A549 treated with Hydrocortisone at 1 μM for 4 hours (cell line): ENCODE measurements at places on chromosomes 11 and 22. TPM values are rescaled to one million over a fixed set of nuclear protein-coding genes. Genes with fewer than 3 reads are reported as not detected.

MSANTD2 gene
- total RNA-seq, result 5.4 to 6.1 TPM (median 5.7 TPM) in 5 replicates

PHRF1 gene
- 34.9 to 36.8 TPM (median 35.7 TPM) in 5 replicates for total RNA-seq

HOATZ gene
- total RNA-seq, result not detected in 5 replicates

OR51B5 gene
- total RNA-seq, result not detected in 5 replicates

KIAA0930 gene
- 67.7 to 79.7 TPM (median 73.3 TPM) in 5 replicates for total RNA-seq

DUSP8 gene
- total RNA-seq, result 0.74 to 1.5 TPM (median 1.2 TPM) in 5 replicates

FGF19 gene
- total RNA-seq, result 0.05 to 0.14 TPM (median 0.08 TPM) in 4 of 5 replicates, not detected in the other

CHEK2 gene
- 8.9 to 11.7 TPM (median 11.0 TPM) in 5 replicates for total RNA-seq

RCOR2 gene
- 0.88 to 1.1 TPM (median 0.99 TPM) in 5 replicates for total RNA-seq

OR51B4 gene
- not detected in 5 replicates for total RNA-seq

ENTHD1 gene
- not detected in 5 replicates for total RNA-seq

GAL gene
- total RNA-seq, result 8.8 to 25.2 TPM (median 19.3 TPM) in 5 replicates

OVOL1 gene
- 0.03 to 0.13 TPM (median 0.08 TPM) in 3 of 5 replicates, not detected in the others for total RNA-seq

C1QTNF4 gene
- 0.09 to 0.21 TPM in 2 of 5 replicates, not detected in the others for total RNA-seq

SCARF2 gene
- 0.66 to 1.2 TPM (median 0.86 TPM) in 5 replicates for total RNA-seq

KCTD17 gene
- 24.2 to 26.7 TPM (median 25.9 TPM) in 5 replicates for total RNA-seq

SCGB1C1 gene
- total RNA-seq, result not detected in 5 replicates

MUC6 gene
- total RNA-seq, result not detected in 5 replicates

KCTD14 gene
- total RNA-seq, result 1.3 to 2.1 TPM (median 1.6 TPM) in 5 replicates

TPCN2 gene
- total RNA-seq, result 11.3 to 14.1 TPM (median 12.6 TPM) in 5 replicates

PGA4 gene
- total RNA-seq, result 0.18 TPM in 1 of 5 replicates, not detected in the others

KRTAP5-9 gene
- 0.09 TPM in 1 of 5 replicates, not detected in the others for total RNA-seq

APOBEC3A gene
- total RNA-seq, result not detected in 5 replicates

TRIM6 gene
- total RNA-seq, result 6.3 to 10.1 TPM (median 8.4 TPM) in 5 replicates

POU2AF1 gene
- total RNA-seq, result not detected in 5 replicates

SREBF2 gene
- 26.6 to 30.9 TPM (median 28.0 TPM) in 5 replicates for total RNA-seq

GSTP1 gene
- total RNA-seq, result 1,366 to 1,708 TPM (median 1,625 TPM) in 5 replicates

OR5AN1 gene
- total RNA-seq, result not detected in 5 replicates

GLYAT gene
- total RNA-seq, result not detected in 5 replicates

TST gene
- 42.3 to 59.9 TPM (median 55.5 TPM) in 5 replicates for total RNA-seq

C11orf16 gene
- total RNA-seq, result not detected in 5 replicates
